A549 treated with dexamethasone at 1 μM for 4 hours (cell line): ENCODE measurements at places on chromosomes 1 and 21. TPM values are rescaled to one million over a fixed set of nuclear protein-coding genes. Genes with fewer than 3 reads are reported as not detected.

The NUAK2 gene
- total RNA-seq, result 20.1 to 28.2 TPM (median 26.9 TPM) in 5 replicates

The BACE2 gene
- total RNA-seq, result 22.3 to 24.5 TPM (median 23.6 TPM) in 5 replicates

The PYHIN1 gene
- total RNA-seq, result not detected in 5 replicates

The SPRR1B gene
- not detected in 5 replicates for total RNA-seq

The AMY1A gene
- not detected in 5 replicates for total RNA-seq

The TRIM17 gene
- total RNA-seq, result not detected in 5 replicates

The CFAP74 gene
- 0.02 to 0.08 TPM in 2 of 5 replicates, not detected in the others for total RNA-seq

The LRRC53 gene
- not detected in 5 replicates for total RNA-seq

The PROX1 gene
- total RNA-seq, result 0.02 to 0.19 TPM (median 0.06 TPM) in 5 replicates

The MAP10 gene
- 0.64 to 1.0 TPM (median 0.98 TPM) in 5 replicates for total RNA-seq

The A3GALT2 gene
- total RNA-seq, result not detected in 5 replicates

The SLC44A3 gene
- total RNA-seq, result 1.3 to 1.8 TPM (median 1.7 TPM) in 5 replicates

The CFAP126 gene
- 0.16 to 0.29 TPM (median 0.24 TPM) in 4 of 5 replicates, not detected in the other for total RNA-seq

The RUNX3 gene
- 3.9 to 9.0 TPM (median 6.8 TPM) in 5 replicates for total RNA-seq

The IRF6 gene
- total RNA-seq, result 0.13 to 0.29 TPM (median 0.21 TPM) in 5 replicates

The PINK1 gene
- total RNA-seq, result 25.5 to 33.7 TPM (median 29.5 TPM) in 5 replicates

The UBE2U gene
- total RNA-seq, result not detected in 5 replicates

The NR1I3 gene
- total RNA-seq, result not detected in 5 replicates

The SLC6A17 gene
- total RNA-seq, result 3.4 to 6.5 TPM (median 5.3 TPM) in 5 replicates

The LCE2A gene
- not detected in 5 replicates for total RNA-seq

The CAMK2N1 gene
- total RNA-seq, result 58.6 to 71.5 TPM (median 66.4 TPM) in 5 replicates

The KRTAP15-1 gene
- total RNA-seq, result not detected in 5 replicates

The AMY1B gene
- not detected in 5 replicates for total RNA-seq

The AGRN gene
- 56.7 to 117 TPM (median 107 TPM) in 5 replicates for total RNA-seq

The CFHR2 gene
- not detected in 5 replicates for total RNA-seq
